Stimulated activated CD4-positive, alpha-beta T cell treated with anti-CD3 and anti-CD28 coated beads, TNF-alpha, amount 100 ng/mL, for 24 hours (primary cell): ENCODE measurements at places on chromosomes 6 and 20.

- DNase-seq: no peak
Measured at GRCh38 chr6:570825-571224, 86.1 kb downstream of the HUS1B start.

- DNase-seq: no peak
Measured at GRCh38 chr6:167469101-167469500, 144.2 kb downstream of the TTLL2 start.

DNA sequence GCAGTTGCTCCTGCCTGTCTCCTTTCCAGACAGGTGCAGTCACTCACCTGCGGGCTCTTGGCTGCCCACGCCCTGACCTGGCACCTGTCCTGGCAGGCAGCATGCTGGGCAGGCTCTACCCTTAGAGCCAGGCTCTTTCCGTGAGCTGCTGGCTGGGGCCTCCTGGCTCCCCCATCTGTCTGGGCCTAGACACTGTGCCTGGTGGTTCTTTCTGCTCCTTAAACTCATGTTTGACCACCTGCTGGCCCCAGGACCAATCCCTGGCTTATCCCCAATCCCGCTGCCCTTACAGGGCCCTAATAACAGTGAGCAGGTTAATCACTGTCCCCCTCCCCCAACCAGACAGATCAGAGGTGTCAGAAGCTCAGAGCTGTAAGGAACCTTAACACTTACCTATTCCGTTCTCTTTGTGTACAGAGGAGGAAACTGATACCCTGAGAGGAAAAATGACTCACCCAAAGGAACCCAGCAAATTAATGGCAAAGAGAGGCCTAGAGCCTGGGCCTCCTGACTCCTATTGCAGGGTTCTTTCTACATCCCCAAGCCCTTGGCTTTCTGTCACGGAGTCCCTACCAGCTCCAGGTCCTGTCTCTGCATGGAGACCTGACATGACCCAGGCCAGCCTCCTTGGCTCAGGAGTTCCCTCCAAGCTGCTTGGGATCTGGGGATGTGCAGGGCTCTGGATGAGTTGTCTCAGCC lies 54.7 kb downstream of the RAB44 start:
- DNase-seq: no peak

DNA sequence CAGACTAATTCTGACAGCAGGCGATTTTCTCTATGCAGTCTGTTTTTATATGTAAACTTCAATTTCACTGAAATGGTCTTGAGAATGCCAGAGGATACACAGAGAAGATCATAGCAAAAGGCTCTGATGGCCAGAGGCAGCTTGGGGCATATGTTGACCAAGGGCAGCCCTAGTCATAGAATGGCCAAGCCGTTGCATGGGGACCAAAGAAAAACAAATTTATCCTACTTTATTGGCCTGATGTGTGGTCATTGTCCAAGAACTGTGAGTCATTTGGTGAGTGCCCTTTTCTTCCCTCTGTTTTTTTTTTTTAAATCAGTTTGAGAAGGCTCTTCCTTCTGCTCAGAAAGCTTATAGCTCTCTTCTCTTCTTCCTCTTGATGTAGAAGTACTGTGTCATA lies 5.8 kb downstream of the HDGFL1 start:
- DNase-seq: no peak

DNA sequence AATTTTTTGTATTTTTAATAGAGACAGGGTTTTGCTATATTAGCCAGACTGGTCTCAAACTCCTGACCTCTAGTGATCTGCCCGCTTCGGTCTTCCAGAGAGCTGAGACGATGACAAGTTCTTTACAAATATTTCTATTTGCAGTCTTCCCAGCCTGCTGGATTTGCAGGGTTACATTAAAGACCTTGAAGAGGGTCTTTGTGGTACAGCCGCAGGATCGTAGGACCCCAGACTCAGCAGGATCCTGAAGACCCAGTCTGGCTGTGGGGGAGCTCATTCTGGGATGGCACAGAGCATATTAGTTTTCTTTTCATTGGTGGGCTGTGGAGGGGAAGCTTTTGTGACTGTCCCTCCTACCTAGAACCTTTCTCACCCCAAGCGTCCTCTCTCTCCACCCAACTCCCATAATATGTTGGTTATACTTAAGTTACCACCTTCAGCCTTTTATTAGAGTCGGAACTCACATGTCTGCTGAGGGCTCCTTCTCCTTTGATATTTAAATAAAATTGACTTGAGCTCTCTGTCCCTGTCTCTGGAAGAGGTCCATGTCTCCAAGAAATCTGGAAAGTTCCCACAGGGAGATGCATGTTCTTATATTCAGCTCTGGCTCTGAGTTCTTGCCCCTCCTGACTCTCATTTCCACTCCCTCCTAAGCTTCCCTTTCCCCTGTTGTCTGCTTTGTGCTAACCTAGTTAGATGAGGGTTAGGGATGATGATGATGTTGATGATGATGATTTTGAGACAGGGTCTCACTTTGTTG lies 72.0 kb downstream of the TIAM2 start:
- no peak for DNase-seq

GRCh38 chr6:147166360-147166944 lies 37.8 kb upstream of the STXBP5 start:
- DNase-seq: no peak

DNA sequence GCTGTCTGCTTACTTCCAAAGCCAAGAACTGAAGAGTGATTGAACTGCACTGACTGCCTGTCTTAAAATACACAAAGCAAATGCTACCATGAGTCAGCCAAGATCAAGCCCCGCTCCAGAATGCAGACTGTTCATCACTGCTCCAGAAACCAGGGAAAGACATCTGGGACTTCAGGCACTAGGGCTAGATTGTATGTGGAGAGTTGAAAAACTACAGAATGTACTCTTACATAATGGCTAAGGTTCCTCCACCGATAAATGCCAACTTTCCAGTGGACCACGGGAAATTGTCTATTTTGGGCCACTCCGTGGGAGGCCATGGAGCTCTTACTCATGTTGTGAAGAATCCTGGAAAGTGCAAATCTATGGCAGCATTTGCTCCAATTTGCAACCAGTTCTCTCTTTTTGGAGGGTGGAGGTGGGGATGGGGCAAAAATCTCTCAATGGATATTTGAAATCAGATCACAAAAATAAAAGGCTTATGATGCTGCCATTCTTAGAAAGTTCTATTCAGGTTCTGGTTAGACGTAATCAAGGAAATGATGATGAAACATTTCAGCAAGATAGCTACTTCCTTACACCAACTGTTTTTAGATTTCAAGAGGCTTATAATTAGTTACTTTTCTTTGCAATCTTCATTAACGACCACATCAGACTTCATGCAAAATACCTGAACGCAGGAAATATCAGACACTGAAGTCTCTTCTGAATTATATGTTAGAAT lies 11.8 kb upstream of the CAP2 start:
- no peak for DNase-seq

DNA sequence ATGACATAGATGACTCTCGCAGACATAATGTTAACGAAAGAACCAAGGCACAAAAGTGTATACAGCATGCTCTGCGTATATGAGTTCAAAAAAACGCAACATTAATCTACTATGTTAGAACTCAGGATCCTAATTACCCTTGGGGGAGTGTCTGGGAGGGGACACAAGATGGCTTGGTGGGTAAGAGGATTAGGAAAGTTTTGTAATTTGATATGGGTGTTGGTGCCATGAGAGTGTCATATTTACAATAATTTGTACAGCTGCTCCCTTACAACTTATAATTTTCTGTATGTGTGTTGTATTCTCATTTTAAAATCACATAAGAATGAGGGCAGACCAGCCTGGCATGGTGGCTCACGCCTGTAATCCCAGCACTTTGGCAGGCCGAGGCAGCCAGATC lies 38.6 kb downstream of the TFEB start:
- no peak for DNase-seq

DNA sequence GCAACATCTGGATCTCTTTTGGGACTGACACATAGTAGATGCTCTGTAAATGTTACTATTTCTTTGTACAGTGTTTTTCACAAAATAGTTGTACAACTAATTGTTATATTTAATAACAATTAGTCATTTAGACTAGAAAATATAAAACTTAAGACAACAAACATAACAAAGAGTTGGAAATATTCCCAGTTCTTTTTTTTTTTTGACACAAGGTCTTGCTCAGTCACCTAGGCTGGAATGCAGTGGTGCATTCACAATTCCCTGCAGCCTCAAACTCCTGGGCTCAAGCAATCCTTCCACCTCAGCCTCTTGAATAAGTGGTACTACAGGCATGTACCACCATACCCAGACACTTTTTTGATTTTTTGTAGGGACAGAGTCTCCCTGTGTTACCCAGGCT lies 105.8 kb downstream of the UTRN start:
- DNase-seq: no peak

DNA sequence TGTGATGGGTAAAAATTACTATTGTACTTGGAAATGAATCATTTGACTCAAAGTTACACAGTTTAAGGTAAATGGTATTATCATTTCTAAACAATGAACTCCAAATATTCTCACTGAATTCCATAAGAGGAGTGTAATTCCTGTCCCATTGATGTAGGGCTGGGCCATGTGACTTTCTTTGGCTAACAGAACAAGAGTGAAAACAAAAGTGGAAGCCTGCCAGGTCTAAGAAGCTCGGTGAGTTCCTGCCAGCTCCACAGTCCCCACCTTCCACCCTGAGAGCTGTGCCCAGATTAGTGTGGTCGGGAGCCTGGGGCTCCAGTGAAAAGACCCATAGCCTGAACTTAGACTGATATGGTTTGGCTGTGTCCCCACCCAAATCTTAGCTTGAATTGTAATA lies 24.6 kb downstream of the TBXT start:
- DNase-seq: no peak

GRCh38 chr6:145924600-145924999 lies 39.6 kb downstream of the SHPRH start:
- no peak for DNase-seq

DNA sequence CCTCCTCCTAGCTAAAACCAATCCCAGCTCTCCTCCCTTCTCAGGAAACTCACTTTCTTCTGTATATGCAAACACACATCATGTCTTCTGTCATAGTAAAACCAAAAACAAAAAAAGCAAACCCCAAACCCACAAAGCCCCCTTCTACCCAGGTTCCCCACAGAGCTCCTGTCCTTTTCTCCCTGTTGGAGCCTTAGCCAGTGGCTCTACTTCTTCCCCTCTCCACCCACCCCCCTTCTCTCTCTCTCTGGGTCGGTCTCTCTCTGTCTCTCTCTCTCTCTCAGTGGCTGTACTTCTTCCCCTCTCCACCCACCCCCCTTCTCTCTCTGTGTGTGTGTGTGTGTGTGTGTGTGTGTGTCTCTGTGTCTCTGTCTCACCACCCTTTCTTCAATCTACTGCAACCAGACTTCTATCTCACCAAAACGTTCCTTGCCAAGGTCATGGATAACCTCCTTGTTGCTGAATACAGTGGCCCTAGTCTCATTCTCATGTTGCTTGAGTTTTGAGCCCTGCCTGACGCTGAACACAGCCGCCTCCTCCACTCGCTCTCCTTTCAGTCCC lies 8.7 kb upstream of the OSER1 start:
- no peak for DNase-seq

GRCh38 chr6:44451803-44452695 lies 64.5 kb downstream of the CDC5L start:
- no peak for DNase-seq

DNA sequence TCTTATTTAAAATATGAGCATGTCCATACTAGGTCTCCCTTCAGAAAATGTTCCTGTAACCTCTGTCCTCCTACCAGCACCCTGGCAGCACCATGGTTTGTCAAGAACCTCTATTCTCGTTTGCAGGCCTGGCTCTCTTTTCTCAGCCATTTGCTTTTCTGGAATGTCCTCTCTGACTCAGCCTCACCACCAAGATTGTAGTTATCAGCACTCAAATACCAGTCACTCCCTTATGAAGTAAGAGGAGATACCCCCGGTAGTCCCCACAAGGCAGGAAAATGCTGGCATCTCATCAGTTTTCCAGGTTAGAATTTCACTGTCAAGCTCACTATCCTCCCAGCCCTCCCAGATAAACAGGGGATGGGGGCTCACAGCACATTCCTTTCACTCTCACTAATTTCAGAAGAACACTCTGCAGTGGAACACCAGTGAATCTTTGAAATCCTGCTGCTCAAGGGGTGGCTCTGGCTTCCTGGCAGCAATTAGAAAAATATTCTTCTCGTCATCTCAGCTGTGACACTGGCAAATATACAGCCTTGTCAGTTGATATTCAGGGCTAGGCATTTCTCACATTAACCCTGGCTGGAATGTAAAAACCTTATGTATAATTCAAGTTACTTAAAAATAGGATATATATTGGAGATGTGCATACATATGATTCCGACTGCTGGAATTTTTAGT lies 129.2 kb downstream of the TBX18 start:
- no peak for DNase-seq

DNA sequence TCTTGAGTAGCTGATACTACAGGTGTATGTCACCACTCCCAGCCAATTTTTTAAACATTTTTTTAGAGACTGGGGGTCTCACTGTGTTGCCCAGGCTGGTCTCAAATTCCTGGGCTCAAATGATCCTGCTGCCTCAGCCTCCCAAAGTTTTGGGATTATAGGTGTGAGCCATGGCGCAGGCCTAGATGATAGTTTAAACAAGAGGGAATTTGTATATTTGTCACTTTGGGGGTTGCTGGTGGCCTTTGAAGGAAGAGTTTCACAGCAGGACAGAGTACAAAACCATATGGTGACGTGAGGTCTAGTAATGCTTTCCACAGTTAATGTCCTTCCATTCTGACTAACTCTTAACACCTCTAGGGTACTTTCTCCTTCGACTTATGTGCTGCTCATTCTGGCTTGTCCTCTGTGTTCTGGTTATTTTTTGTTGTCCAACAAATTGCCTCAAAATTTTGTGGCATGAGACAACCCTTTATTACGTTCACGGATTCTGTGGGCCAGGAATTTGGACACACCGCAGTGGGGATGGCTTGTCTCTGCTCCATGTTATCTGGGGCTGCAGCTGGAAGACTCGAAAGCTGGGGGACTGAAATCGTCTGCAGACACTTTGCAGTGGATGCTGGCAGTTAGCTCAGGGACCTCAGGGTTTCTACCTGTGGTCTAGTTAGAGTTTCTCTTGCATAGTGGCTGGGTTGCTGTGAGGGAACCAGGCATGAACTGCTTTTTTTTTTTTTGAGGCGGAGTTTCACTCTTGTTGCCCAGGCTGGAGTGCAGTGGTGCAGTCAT lies 23.0 kb upstream of the IER3 start:
- DNase-seq: no peak

- DNase-seq: no peak
Measured at GRCh38 chr6:158002951-158003853, 21.5 kb downstream of the SYNJ2 start.

- DNase-seq: no peak
Measured at GRCh38 chr20:3603108-3603507, 60.1 kb downstream of the GFRA4 start.
